Lower lobe of right lung (tissue), 2 donors: ENCODE measurements at places on chromosomes 1 and 21.
A peak's percentile ranks its signal among the peaks of the same experiment; 100 is the strongest.

- no peak for DNase-seq
- no peaks in the 10 kb centered on the region for H3K27me3 ChIP-seq
- no peak overlapping the region for H3K4me3 ChIP-seq
- no peaks in the 10 kb centered on the region for H3K4me1 ChIP-seq
- H3K36me3 ChIP-seq, result no peaks in the 10 kb centered on the region
Observed at GRCh38 chr1:74579425-74579824, 67.0 kb upstream of the LRRC53 start.

GRCh38 chr1:156953571-156953970 is 33.1 kb downstream of the LRRC71 start:
- H3K4me1 ChIP-seq, result no peaks in the 10 kb centered on the region
- H3K27ac ChIP-seq, result no peak overlapping the region
- no peak overlapping the region for H3K4me3 ChIP-seq

DNA sequence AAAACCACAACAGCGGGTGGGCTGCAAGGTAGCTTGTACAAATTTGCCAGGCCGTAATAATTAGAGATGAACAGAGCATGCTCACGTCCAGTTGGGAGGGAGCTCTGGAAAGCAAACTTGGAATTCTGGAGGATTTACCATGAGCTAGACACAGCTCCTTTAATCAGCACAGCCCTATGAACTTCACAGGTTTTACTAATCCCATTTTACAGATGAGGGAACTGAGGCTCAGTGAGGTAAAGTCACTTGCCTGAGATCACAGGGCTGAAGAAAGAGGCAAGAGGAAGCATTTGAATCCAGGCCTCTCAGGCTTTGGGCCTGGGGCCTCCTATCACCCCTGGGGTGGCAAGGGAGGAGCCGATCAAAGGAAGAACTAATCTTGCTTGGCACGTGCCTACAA is 24.0 kb downstream of the PAX7 start:
- DNase-seq, result no peak
- peaks cover 78% of the 10 kb centered on the region for H3K27me3 ChIP-seq
- no peaks in the 10 kb centered on the region for H3K4me1 ChIP-seq
- no peaks in the 10 kb centered on the region for H3K36me3 ChIP-seq

- peak overlapping the region; percentile 34 for H3K27ac ChIP-seq
- peaks cover 47% of the 10 kb centered on the region for H3K4me1 ChIP-seq
- DNase-seq, result peak; percentile 42
- H3K27me3 ChIP-seq, result no peaks in the 10 kb centered on the region
Observed at GRCh38 chr1:226650236-226650841, 88.7 kb downstream of the ITPKB start.

DNA sequence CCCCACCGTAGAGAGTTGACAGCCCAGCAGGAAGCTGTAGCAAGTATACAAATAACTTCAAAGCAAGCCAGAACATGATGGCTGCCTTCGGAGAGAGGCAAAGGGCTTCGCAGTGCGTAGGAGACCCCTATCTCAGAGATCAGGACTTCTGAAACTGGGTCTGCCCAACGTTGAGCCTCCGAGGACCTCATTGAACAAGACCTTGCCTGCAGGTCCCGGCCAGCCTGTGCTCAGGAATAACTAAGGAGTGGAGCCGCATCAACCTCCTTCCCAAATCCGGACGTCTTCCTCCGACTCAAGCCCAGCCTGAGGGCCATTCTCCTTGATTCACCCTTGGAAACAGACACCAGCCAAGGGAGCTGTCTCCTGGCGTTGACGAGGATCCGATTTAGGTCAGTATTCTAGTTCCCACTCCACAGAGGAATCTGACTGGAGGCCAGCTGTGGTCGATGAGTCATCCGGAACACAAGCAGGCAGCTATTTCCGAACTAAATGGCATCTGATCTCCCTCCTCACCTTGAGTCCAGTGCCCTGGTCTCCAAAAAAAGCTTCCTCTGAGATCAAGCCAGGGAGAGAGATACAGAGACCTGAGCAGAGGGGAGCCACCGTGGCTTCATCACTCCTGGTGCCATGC is 166.5 kb upstream of the COA6 start:
- no peak overlapping the region for H3K27ac ChIP-seq
- no peaks in the 10 kb centered on the region for H3K27me3 ChIP-seq
- H3K4me3 ChIP-seq, result no peak overlapping the region
- no peak for DNase-seq
- no peaks in the 10 kb centered on the region for H3K36me3 ChIP-seq
